NCI-H1417 (cell line): ENCODE measurements at places on chromosomes 5 and 9.
A peak's percentile ranks its signal among the peaks of the same experiment; 100 is the strongest.

GRCh38 chr9:34375901-34376595 is 650 bp downstream of the MYORG start:
- DNase-seq = peak; percentile 67

GRCh38 chr5:124403281-124403680 is 343.2 kb downstream of the ZNF608 start:
- no peak for DNase-seq

DNA sequence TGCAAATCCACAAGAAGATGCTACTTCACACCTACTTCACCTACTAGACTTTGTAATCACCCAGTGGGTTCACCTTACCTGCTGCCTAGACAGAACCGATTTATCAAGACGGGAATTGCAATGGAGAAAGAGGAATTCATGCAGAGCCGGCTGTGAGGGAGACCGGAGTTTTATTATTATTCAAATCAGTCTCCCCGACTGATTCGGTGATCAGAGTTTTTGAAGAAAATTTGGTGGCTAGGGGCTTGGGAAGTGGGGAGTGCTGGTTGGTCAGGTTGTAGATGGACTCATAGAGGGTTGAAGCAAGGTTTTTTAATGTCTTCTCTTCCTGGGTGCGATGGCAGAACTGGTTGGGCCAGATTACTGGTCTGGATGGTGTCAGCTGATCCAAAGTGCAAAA is 23.4 kb downstream of the SFXN1 start:
- DNase-seq = no peak

DNA sequence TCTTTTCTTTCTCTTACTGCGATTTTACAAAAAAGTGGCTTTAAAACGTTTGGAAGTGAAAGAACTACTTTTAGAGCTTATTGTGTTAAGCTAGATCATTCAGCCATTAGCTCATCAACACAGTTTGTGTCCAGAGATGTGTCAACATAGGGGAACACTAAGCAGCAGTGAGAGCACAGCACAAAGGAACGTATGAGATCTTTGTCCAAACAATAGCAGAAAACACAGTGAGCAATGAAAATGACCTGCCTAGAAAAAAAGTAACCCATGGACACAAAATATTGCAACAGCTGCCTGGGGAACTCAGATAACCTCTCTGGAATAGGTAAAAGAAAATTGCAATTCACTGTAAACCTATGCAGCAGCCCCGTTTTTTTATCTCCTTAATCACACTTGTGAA is 372.5 kb downstream of the ARHGEF28 start:
- peak; percentile 3 for DNase-seq
